ENCODE measurements at places on chromosomes 7 and 10.

- no peak for DNase-seq
Observed at GRCh38 chr10:26438534-26439341, 597 bp downstream of the APBB1IP start.

- no peak for DNase-seq
Observed at GRCh38 chr7:19305698-19306097, 160.5 kb upstream of the FERD3L start.

GRCh38 chr10:21702633-21703111 is 168.6 kb downstream of the MLLT10 start:
- DNase-seq: no peak

- no peak for DNase-seq
Observed at GRCh38 chr7:132771301-132771730, 195.0 kb upstream of the PLXNA4 start.
